ENCODE measurements at places on chromosomes 3 and 15. TPM values are rescaled to one million over a fixed set of nuclear protein-coding genes. Genes with fewer than 3 reads are reported as not detected.

- no peaks in the 10 kb centered on the region for H3K27me3 ChIP-seq
- H3K36me3 ChIP-seq: no peaks in the 10 kb centered on the region
- H3K27ac ChIP-seq: no peak overlapping the region
- no peak for DNase-seq
- H3K4me1 ChIP-seq: no peaks in the 10 kb centered on the region
- H3K4me3 ChIP-seq: no peak overlapping the region
Measured at GRCh38 chr3:46235425-46235824, 6.8 kb upstream of the CCR3 start.

- peaks cover 39% of the 10 kb centered on the region for H3K4me1 ChIP-seq
- DNase-seq: peak; percentile 73
- no peaks in the 10 kb centered on the region for H3K36me3 ChIP-seq
- peak overlapping the region; percentile 59 for H3K4me3 ChIP-seq
- H3K27me3 ChIP-seq: no peaks in the 10 kb centered on the region
- peak overlapping the region; percentile 84 for H3K27ac ChIP-seq
Measured at GRCh38 chr3:51384055-51384725, 901 bp upstream of the MANF start.

- no peaks in the 10 kb centered on the region for H3K27me3 ChIP-seq
- H3K4me1 ChIP-seq: no peaks in the 10 kb centered on the region
- no peak overlapping the region for H3K4me3 ChIP-seq
- no peak for DNase-seq
- no peaks in the 10 kb centered on the region for H3K36me3 ChIP-seq
Measured at GRCh38 chr15:77624868-77625267, 7.8 kb downstream of the LINGO1 start.

DNA sequence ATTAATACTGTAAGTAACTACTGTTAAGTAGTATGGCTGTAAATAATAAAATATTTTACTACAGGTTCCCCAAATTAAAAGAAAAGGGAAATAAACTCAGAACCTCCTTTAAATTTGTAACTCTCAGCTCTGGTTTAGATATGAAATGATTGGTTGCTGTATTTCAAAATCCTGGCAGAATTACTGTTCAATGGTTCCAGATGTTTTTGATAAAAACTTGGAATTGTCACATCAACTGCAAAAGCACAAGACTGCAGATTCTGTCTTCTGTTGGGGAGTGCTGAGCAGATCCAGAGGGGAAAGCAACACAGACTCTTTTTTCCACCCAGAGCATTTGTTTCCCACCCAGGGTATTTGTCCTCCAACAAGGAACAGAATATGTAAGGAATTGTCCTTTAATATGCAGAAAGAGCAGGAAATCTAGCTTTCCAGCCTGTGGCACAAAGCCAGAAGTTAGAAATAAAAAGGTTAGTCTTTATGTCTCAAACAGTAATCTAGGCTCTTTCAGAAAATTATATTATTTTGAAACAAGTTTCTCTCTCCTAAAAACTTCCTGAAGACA, 178.1 kb downstream of the KLHL25 start:
- H3K4me3 ChIP-seq: no peak overlapping the region
- H3K36me3 ChIP-seq: no peaks in the 10 kb centered on the region
- no peak for DNase-seq
- no peaks in the 10 kb centered on the region for H3K27me3 ChIP-seq

- no peaks in the 10 kb centered on the region for H3K36me3 ChIP-seq
- peak overlapping the region; percentile 49 for H3K27ac ChIP-seq
- peaks cover 16% of the 10 kb centered on the region for H3K4me1 ChIP-seq
- DNase-seq: no peak
- H3K4me3 ChIP-seq: no peak overlapping the region
Measured at GRCh38 chr15:41943543-41944312, 28.6 kb downstream of the EHD4 start.

GRCh38 chr3:173354124-173354523, 43.4 kb upstream of the NLGN1 start:
- no peak for DNase-seq
- H3K4me1 ChIP-seq: no peaks in the 10 kb centered on the region
- H3K27me3 ChIP-seq: no peaks in the 10 kb centered on the region

GRCh38 chr3:50542177-50543034, 25.1 kb downstream of the C3orf18 start:
- no peaks in the 10 kb centered on the region for H3K27me3 ChIP-seq
- no peak overlapping the region for H3K27ac ChIP-seq
- H3K4me1 ChIP-seq: no peaks in the 10 kb centered on the region
- DNase-seq: peak; percentile 80

GRCh38 chr3:19077388-19077787, 70.9 kb upstream of the KCNH8 start:
- H3K36me3 ChIP-seq: no peaks in the 10 kb centered on the region
- H3K27me3 ChIP-seq: no peaks in the 10 kb centered on the region
- no peaks in the 10 kb centered on the region for H3K4me1 ChIP-seq
- no peak overlapping the region for H3K4me3 ChIP-seq

DNA sequence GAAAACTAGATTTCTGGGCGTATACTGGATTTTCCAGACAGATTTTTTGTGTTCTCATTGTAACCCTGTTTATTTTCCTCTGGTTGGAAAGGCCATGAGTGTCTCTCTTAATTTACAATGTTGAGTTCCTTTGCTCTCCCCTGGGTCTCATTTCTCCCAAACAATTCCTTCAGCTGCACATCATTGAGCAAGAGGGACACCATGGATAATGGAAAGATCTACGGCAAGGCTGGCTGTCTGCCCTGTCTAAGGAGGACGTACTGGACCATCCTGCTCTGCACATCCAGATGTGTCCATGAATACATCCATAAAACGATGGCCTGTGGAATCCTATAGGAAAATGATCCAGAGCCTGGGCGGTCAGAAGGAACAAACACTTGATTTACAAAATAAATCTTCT, 258.1 kb upstream of the MCTP2 start:
- DNase-seq: peak; percentile 89
- H3K27me3 ChIP-seq: no peaks in the 10 kb centered on the region
- no peaks in the 10 kb centered on the region for H3K36me3 ChIP-seq
- H3K4me1 ChIP-seq: no peaks in the 10 kb centered on the region

- peak overlapping the region; percentile 35 for H3K4me3 ChIP-seq
- DNase-seq: no peak
- H3K4me1 ChIP-seq: peaks cover 16% of the 10 kb centered on the region
- no peak overlapping the region for H3K27ac ChIP-seq
- peaks cover 67% of the 10 kb centered on the region for H3K27me3 ChIP-seq
Measured at GRCh38 chr15:83283813-83284558, 478 bp downstream of the BNC1 start.

DNA sequence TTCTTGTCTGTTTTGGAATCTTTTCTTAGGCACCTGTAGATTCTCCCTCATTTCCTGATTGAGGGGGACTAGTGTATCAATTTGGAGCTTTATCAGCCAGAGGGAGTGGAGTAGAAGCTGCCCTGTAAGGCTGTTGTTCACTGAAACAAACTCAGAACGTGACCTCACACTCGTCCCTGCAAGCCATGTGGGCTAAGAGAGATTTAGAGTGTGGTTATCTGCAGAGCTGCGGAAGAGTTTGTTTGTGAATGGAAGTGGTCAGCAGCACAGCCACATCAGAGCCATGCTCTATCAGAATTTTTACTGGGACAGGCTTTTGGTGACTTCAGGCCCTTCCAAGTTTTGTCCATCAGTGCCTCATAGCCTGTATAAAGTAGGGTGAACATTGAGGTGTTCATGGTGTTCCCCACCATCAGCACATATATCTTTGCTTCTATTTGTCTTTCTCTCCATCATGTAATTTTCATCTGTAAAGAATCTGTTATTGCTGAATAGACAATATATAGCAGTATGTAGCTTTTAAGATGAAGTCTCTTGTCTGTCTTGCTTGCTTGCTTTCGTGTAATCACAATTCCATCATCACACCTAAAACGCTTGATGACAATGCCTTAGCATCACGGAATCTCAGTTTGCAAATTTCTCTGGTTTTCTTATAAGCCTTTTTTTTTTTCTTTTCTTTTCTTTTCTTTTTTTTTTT, 37.0 kb downstream of the LARS2 start:
- H3K27me3 ChIP-seq: no peaks in the 10 kb centered on the region
- H3K36me3 ChIP-seq: peaks cover 23% of the 10 kb centered on the region
- DNase-seq: no peak
- no peak overlapping the region for H3K4me3 ChIP-seq

DNA sequence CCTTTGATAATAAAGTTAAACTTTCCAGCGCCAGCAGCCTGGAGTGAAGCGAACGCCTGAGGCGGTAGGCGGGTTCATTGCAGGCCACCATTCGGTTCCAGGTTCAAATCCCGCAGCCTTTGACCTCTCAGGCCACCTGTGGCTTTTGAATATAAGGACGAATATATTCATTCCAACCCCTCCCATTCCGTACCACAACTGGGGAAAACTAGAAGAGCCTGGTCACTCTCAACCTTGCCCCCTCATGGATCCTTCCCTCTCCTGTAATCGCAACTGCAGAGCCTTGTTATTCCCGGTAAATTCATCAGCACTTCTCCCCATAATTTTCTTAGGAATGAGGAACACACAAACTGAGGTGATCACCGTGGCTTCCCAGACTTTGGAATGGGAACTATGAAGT, 35.2 kb downstream of the ZIC4 start:
- H3K27me3 ChIP-seq: peaks cover 45% of the 10 kb centered on the region
- no peaks in the 10 kb centered on the region for H3K4me1 ChIP-seq
- H3K4me3 ChIP-seq: no peak overlapping the region
- no peak overlapping the region for H3K27ac ChIP-seq
- H3K36me3 ChIP-seq: no peaks in the 10 kb centered on the region

DNA sequence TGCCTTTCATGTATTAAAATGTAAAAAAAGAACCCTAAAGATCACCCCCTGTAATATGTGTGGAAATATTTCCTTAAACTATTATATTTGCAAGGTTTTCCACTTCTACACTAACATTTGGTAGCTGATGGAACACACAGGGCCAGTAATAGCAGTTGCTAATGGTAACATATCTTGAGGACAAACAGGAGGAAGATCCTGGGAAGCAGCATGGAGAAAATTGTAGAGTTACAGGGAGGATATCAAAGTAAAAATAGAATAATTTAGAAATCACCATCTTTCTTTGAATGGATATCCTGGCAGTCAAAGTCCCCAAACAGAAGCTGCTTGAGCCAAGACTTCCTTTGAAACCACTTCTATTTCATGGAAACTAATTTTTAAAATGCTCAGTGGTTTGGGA, 29.5 kb upstream of the OSTN start:
- no peaks in the 10 kb centered on the region for H3K4me1 ChIP-seq
- no peaks in the 10 kb centered on the region for H3K27me3 ChIP-seq
- H3K36me3 ChIP-seq: no peaks in the 10 kb centered on the region
- H3K27ac ChIP-seq: no peak overlapping the region
- H3K4me3 ChIP-seq: no peak overlapping the region

- no peak overlapping the region for H3K4me3 ChIP-seq
- H3K36me3 ChIP-seq: no peaks in the 10 kb centered on the region
- no peak for DNase-seq
- H3K27ac ChIP-seq: no peak overlapping the region
- H3K4me1 ChIP-seq: no peaks in the 10 kb centered on the region
Measured at GRCh38 chr3:189567766-189568420, 63.3 kb upstream of the TP63 start.

- DNase-seq: no peak
- no peaks in the 10 kb centered on the region for H3K36me3 ChIP-seq
- no peak overlapping the region for H3K27ac ChIP-seq
Measured at GRCh38 chr3:138314751-138315150, 14.9 kb downstream of the NME9 start.

Gene XCR1
- under 0.01 TPM for total RNA-seq

Gene CACNA2D3
- 4.9 TPM for total RNA-seq

Gene BRK1
- total RNA-seq: 111 TPM

Gene DNAH1
- 8.6 TPM for total RNA-seq

Gene SGO1
- total RNA-seq: not detected

Gene SEMA7A
- total RNA-seq: 0.28 TPM

Gene ISLR2
- total RNA-seq: 0.68 TPM

Gene SEMA6D
- total RNA-seq: 12.5 TPM

Gene SLC41A3
- 39.2 TPM for total RNA-seq

All from sigmoid colon (tissue), 7 donors.